Activated naive CD4-positive, alpha-beta T cell treated with anti-CD3 and anti-CD28 coated beads for 36 hours (primary cell): ENCODE measurements at places on chromosomes 11 and 22.
A peak's percentile ranks its signal among the peaks of the same experiment; 100 is the strongest.

- DNase-seq = no peak
These were observed 30.0 kb upstream of the ARFGAP3 start for GRCh38 chr22:42887120-42887519.

- DNase-seq = no peak
These were observed 85.5 kb downstream of the DGCR2 start for GRCh38 chr22:19036523-19037273.

- no peak for DNase-seq
These were observed 147.6 kb downstream of the SPATA19 start for GRCh38 chr11:133697603-133698180.

- DNase-seq = no peak
These were observed 18.4 kb downstream of the KCNQ1 start for GRCh38 chr11:2462986-2463765.

- DNase-seq = no peak
These were observed 88.4 kb downstream of the TTC17 start for GRCh38 chr11:43447151-43447550.

DNA sequence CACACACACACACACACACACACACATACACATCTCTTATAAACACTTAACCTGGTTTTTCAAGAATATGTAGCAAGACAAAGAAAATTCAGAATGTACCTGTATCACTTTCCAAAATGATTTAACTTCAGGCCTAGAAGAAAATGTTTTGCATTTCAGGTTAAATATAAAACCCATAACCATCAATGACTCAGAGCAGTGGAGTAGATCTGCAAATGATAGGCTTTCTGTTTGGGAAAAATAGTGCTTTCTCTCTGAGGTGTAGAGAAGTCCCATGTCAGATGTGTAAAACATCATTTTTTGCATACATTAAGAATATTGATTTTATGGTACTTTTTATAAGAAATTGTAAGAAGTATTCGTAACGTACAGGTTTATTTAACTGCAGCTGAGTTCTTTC is 116.9 kb downstream of the STK33 start:
- no peak for DNase-seq

DNA sequence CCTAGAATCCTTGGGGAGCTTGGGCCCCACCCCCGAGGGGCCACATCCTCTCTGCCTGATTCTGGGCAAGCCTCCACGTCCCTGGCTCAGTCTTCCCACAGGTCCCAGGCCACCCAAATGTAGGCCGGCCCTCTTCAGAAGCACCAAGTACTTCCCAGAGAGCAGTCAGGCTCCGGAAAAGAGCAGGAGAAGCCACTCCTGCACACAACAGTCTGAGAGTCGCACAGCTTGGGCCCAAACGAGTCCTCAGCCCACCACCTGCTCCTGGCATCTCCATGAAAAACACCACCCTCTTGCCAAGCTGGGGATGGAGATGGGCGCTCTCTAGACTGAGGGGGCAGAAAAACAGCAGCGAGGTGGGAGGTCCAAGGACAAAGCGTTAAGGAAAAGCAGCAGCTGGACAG is 15.4 kb downstream of the EHD1 start:
- DNase-seq = no peak

- DNase-seq = no peak
These were observed 102.6 kb downstream of the CASP12 start for GRCh38 chr11:104795501-104796213.

DNA sequence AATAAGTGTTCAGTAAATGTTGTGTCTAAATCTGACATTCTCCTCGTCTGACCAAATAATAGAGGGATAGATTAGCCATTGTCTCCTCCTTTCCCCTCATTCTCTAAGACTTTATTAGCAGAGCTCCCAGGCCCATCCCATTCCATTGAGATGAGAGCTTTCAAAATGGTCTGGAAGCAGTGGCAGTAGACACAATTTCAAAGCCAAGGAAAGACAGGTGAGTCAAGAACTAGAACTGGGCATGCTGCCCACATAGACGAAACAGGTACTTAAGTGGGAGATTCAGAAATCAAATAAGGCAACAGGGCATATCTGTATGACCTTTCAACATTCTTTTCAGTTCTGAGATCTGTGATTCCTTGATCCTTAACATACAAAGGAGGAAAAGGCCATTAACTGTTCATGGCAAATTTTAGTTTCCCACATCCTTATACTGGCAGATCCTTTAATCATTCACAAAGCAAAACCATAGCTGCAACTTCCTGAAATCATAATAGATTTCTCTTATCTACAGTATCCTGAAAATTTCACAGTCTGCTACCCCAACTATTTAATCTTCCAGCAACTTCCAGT is 96.6 kb upstream of the KCNA4 start:
- DNase-seq = no peak

GRCh38 chr11:7154881-7155361 is 66.1 kb downstream of the RBMXL2 start:
- DNase-seq = no peak

DNA sequence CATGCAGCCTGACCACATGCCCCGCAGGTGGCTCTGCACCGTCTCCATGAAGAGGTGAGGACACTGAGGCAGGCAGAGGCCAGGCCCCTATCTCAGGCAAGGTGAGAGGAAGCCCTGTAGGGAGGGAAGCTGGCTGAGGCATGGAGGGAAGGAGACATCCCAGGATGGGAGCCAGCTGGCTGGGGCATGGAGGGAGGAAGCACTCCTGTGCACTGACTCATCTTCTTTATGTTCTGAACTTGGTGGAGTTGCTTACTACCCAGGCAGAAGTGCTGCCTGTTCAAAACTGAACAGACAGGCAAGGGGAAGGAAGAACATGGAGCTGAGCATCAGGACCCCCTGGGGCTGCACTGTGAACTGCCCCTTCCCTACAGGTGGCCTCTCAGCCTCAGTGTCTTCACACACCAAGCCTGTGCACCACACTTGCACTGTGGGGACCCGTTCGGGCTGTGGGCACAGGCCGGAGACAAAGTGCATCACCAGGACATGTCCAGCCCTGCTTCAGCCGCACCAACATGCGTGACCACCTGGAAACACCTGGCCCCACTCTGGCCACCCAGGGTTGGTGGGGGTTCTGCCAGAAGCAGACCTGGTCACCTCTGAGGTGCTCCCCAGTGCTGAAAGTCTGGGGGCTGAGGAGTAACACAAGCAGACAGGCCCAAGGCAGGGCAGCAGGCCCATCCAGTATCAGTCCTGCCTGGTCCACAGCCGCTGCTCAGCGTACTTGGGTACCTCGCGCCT is 55.5 kb downstream of the DGCR2 start:
- no peak for DNase-seq

DNA sequence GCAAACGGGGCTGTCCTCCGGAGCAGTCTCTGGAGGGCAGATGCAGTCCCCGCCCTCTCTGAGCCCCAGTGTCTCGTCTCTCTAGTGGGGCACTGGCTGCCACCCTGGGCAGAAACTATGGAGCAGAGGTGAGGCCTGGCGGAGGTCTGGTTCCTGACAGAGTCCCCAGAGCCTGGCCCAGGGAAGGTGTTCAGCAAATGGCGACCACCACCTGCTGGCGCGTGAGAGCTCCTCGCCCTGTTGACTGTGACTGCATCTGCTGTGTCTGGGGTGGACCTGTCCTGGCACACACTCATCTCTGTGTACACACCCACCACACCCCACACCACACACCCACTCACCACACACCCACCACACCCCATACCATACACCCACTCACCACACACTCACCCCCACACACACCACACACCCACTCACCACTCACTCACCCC is 18.3 kb upstream of the TTLL12 start:
- no peak for DNase-seq

GRCh38 chr11:23010790-23011335 is 150.6 kb upstream of the CCDC179 start:
- DNase-seq = no peak

- no peak for DNase-seq
These were observed 48.9 kb downstream of the POLD3 start for GRCh38 chr11:74641289-74641688.

DNA sequence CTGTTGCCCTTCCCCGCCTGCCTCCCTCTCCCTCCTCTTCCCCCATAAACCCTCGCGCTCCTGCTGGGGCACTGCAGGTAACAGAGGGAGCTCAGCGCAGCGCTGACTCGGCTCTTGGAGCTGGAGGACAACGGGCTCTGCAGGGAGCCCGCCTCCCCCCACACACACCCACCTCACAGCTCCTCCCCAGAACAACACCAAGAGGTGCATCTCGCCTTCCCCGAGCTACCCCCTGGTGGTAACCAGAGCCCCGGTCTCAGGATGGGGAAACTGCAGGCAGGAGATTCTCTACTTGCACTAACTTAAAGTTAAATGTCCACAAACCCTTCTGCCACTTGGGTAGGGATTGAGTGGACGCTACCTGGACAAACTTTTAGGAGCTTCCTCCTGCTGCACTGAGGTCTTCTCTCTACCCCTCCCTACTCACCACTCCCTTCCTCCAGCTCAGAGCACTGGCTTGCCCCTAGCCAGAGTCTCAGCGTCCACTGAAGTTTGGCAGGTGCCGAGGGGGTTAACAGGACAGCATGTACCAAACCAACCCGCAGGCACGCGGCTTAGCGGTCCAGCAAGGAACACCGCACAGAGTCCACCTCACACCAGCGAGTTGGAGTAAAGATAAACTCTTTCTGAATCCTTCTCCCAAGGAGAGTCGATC is 4.0 kb upstream of the SCN4B start:
- DNase-seq = peak; percentile 39

DNA sequence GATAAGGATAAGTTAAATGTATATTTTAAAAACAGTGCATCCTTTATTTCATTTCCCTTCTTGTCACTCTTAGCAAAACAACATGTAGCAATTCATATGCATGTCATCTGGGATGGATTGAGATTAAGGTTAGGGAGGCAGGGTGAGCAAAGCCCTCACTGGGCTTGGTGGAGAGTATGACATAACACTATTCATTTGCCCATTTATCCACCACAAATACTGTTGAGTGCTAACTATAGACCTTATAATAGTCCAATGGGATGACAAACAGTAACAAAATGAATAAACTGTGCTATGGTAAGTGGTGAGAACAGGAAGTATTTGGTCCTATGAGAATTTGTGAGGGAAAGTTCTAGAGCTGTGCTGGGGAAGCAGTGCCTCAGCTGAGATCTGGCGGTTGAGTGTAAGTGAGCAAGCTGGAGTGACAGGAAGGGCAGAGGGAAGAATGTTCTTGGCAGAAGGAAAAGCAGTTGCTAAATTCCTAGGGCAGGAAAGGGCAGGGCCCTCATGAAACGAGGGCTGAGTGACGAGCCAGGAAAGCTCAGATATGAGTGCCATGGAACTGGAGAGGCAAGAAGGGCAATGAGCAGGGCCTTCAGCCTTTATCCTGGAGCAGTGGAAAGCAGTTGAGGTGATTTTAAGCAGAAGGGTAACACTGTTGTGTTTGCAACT is 6.7 kb downstream of the HSD17B12 start:
- DNase-seq = no peak

DNA sequence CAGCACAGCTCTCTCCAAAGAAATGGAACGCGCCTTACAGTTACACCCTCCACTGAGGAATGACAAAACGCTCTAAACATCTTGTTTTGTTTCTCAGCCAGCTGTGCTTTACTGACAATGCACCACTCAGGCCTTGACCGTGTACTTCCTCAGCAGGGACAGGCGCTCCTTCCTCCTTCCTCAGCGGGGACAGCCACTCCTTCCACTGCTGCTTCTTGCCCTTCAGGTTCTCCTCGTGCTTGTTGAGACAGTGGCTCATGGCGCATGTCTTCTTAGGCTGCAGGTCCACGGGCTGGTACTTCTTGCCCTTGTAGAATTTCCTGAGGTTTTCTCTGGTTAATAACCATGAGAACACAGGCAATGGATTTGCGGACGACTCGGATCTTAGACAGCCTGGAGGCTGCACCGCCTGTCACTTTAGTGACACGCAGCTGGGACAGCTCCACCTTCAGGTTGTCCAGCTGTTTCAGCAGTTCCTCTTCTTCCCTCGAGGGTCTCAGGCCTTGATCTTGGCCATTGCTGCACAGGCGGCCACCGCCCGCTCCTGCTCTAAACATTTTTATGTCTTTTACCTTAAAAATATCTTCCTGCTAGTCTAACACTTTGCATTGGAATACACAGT is 613.8 kb downstream of the BRD1 start:
- no peak for DNase-seq

DNA sequence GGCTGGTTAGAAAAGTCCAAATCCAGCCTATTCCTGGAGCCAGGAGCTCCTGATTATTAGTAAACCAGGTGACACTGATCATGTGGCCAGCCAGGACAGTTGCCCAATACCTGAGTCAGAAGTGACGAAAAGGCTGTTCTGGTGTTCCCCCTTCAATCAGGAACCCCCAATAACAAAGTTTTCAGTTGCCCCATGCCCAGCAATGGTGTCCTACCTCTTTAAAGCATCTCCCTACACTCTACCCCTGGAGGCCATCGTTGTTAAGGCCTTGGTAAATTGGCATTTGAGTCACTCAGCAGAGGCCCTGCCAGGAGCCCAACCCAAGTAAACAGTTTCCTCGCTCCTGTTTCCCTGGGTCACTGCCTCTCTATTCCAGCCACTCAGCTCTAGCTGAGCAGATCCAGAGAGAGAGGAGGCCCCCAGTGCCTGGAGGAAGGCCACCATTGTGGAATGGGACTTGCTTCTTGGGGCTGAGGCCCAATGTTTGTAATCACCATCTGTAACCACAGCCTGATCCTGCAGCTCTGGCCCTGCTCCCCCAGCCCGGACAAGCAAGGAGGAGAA is 25.0 kb downstream of the ARHGAP1 start:
- DNase-seq = no peak

- no peak for DNase-seq
These were observed 43.1 kb upstream of the EED start for GRCh38 chr11:86201371-86201884.

GRCh38 chr22:28772633-28773460 is at the start of gene CCDC117:
Gene CCDC117, plus strand, starts transcription at chr22:28772695. Its CDS starts 155 bp downstream, at chr22:28772850.
- DNase-seq = peak; percentile 97

DNA sequence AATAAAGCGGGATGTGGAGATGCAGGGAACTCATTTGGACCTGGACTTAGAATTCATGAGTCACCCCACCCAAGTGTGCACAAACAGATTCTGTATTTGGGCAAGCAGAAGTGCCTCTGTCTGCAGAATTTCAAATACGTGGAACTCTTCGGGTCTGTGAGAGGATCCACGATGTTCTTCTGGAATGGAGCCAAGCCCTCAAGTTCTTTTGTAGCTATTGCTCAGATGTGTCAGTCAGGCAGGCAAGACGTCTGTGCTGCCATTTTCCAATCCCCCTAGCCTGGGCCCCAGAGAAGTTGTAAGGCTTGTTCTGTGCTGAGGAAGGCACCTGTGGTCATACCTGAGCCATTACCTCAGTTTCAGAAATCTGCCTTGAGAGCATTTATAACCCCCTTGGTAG is 132.8 kb upstream of the RASSF10 start:
- no peak for DNase-seq

- no peak for DNase-seq
These were observed 2.0 kb upstream of the NRGN start for GRCh38 chr11:124737638-124738305.

GRCh38 chr22:17267661-17268330 is 48.6 kb upstream of the ADA2 start:
- no peak for DNase-seq
